ENCODE measurements at places on chromosomes 2 and 18.

DNA sequence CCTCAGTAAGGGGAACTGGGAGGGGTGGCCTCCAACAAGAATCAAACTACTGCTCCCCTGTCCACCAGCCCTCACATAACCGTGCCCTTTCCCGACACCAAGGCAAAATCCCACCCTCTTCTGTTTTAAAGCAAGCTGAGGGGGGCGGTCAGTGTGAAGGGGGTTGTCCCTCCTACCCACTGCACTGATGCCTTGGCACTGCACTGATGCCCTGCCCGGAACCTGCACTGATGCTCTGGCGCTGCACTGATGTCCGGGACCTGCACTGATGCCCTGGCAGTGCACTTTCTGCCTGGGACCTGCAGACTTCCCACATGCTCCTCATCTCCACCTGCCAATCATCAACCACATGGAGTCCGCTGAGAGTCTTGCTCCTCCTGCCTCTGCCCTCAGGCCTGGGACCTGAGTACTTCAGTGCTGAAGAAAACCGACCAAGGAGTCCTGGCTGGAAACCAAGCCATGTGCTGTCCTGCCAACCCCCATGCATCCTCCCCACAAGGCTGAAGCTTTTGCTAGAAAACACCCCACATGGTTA lies 179.5 kb downstream of the SMAD2 start:
- no peak for DNase-seq

- no peak for DNase-seq
Observed at GRCh38 chr18:73647391-73647790, 500.2 kb downstream of the FBXO15 start.

DNA sequence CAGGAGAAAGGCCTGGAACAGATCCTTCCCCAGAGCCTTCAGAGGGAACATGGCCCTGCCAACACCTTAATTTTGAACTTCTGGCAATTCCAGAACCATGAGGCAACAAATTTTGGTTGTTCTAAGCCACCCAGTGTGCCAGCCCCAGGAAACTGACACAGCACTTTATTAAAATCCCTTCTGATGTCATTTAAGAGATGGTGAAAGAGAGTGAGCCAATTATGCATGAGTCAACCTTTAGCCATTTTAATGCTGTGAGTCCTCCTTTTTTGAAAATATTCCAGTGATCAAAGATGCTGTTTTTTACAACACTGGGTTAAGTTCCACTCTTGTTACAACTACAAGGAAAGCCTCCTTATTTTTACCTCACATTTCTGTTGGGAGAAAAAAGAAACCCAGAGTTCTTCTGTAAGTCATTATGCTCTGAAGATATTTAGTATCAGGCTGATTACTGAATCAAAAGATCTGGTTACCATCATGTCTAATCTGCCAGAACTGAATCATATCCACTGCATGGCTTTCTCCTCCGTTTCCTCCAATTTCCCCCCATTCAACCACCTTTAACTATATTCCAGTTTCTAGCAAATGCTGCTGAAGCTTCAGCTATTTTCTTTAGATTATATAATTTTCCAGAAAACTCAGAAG lies 235.4 kb downstream of the TXNL1 start:
- no peak for DNase-seq

DNA sequence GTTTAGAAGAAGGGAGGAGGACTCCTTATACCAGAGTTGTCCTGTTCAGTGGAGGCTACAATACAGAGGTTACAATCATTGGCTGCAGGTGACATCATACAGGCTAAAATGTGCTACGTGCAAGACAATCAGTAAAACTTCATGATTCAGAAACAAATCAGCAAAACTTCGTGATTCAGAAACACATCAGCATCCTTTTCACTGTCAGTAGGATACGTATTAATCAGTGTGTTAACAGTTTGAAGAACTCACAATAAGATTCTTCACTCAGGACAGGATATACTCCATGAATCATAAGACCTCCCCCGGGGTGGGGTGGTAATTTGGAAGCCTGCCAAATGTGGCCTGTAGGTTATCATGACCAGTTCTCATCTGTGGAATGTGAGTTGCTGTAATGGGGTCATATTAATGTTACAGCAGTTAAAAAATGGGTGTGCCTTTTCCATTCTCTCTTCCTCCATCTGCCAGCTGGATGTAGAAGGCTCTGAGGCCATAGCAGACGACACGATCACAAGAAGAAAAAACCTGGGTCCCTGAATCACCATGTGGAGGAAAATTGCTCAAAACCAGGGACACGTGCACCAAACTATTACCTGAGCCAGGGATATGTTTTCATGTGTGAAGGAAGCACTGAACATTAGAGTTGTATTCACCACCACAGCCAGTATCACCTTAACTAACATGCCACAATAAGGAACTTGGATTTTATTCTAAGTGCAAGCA lies 134.8 kb upstream of the CREB1 start:
- no peak for DNase-seq

DNA sequence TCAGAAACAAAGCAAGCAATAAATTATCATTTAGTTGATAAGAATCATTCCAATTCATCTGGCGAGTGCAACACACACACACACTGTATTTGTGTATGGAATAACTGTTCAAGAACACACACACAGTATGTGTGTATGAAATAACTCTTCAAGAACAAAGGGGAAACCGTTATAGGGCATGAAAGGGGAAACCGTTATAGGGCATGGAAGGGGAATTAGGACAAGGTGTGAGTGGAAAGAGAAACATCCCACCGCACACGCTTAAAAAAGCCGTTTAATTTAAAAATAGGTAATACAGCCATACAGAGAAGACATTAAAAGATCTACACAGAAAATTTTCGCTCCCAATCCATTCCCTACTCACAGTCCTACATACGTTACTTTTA lies 607 bp upstream of the TSN start:
- no peak for DNase-seq

DNA sequence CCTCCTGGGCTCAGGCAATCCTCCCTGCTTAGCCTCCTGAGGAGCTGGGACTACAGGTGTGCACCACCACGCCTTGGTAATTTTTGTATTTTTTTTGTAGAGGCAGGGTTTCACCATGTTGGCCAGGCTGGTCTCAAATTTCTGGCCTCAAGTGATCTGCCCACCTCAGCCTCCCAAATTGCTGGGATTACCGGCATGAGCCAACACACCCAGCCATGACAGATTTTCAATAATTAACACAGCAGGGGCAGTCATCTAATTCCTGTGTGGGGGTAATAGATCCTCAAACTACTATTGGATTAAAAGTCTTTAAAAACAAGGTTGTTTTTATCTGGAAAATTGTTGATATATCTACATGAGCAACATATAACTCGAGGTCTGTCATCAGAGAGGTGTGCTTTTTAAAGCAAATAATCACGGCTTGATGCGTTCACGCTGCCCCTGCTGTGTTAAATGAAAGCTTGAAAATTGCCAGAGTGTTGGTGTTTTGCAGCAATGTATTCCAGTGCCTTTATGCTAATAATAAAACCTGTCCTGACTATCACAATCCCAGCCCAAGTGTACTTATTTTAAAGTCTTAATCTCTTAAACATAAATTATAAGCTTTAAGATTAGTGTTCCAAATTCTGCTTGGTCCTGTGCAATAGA lies 35.6 kb upstream of the ASB1 start:
- DNase-seq = no peak

DNA sequence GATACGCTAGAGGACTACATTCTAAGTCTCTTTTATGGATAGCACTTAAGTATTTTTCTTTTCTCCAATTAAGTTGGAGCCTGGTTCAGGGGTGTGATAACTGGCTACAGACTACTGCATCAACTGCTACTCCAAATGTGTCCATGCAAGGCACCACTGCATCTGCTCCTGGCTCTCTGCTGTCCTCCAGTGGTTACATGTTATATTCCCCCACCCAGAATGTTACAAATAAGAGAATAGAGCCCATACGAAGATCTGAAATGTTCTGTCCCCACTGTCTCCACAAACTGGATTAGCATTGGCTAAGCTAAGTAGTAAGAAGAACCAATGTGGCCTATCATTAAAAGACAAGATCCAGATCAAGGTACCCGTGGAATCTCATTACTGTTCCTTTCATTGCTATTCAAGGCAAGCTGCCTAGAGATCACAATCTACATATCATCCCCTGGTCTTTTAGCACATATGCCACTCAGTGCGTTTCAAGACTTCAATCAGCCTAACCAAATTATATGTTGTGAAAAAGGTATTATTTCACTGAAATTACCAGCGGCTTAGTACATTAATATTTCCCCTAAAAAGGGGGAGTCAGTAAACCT lies 308.3 kb upstream of the SLC8A1 start:
- DNase-seq = no peak

DNA sequence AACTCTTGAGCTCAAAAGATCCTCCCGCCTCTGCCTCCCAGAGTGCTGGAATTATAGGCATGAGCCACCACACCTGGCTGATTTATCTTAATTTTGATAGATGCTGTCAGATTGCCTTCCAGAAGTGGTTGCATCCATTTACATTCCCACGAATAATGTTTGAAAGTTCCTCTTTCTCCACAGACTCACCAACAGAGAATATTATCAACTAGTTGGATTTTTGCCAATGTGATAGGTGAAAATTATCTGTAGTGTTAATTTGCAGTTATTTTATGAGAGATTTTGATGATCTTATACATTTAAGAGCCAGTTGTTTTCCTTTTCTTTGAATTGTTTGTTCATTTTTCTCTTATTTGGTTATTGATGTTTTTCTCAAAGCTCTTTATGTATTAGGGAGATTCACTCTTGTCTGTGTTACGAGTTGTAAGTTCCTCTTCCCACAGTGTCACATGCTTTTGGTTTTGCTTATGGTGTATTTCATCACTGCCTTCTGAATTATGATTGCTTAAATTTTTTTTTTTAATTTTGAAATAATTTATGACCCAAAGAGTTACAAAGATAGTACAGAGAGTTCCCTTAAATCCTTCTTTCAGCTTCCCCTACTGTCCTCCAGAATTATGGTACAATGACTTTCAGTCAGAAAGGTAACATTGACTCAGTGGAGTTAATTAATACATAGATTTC lies 20.7 kb upstream of the NT5DC4 start:
- DNase-seq = no peak

- no peak for DNase-seq
Observed at GRCh38 chr2:54065411-54065810, 50.0 kb upstream of the ACYP2 start.

DNA sequence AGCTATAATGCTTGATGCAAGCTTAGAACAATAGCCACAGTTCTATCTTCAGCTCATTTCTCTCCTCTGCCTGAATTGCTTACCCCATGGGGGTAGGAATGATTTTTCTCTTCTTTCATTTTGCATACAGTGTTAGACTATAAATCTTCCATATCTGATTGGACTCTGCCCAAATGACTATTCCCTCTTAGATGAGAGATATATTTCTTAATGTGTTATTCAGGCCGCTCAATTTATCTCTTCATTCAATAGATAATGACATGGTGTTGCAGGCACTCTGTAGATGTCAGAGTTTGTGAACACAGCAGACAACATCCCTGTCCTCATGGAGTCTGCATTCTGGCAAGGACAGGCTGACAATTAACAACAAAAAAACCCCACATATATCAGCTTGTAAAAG lies 443.7 kb upstream of the CELF4 start:
- DNase-seq = no peak

DNA sequence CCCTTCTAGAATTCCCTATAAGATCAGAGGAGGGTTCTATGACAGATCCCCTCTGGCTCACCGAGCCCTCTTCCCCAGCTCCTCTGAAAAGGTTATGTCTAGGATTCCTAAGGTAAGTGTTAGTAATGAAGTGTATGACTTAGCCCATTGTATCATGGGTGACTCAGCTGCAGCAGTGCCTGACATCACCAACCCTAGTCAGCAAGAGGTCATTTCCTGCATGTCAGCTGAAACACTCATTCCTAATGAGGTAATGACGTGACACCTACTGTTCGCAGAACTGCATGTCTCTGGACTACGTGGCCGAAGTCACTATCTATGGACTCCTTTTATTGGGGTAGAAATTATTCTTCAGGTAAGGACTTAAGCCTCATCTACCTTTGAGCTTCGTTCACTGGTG lies 196.1 kb upstream of the MYT1L start:
- DNase-seq = no peak

DNA sequence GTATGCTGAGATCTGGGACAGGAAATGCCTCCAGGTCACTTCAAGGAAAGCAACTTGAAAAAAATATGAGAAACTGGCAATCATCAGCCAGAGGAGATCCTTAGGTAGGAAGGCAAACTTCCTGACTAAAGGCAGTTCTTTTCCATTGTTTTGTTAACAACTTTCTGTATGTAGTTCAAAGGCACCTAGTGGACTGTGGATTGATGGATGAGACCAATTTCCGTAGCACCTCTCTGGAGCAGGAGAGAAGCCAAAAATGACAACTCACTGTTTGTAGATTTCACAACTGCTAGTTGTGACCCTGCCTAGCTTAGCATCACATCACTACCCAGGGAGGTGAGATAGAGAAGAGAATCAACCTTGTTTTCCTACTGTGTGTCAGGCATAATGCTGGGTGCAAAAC lies 21.8 kb upstream of the NOSTRIN start:
- DNase-seq = no peak

- no peak for DNase-seq
Observed at GRCh38 chr2:120920454-120921148, 184.9 kb downstream of the GLI2 start.

DNA sequence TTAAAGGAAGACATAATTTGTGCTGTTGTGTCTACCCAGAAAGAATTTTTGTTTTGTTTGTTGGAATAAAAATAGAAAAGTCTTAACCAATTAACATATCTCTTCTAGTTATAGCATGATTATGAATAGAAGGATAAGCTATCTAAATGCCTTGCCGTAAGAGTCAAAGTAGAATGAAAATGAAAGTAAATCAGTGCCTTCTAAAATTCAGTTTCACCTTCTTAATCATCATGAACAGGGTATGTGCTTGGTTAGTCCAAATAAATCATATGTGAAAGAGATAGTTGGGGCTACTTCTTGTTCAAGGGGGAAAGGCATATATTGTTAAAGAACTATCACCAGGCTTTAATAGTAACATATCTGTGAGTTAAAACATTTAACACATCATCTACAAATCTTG lies 91.5 kb downstream of the GULP1 start:
- DNase-seq = no peak
